GM06990 (cell line): ENCODE measurements at places on chromosomes 4 and X.

DNA sequence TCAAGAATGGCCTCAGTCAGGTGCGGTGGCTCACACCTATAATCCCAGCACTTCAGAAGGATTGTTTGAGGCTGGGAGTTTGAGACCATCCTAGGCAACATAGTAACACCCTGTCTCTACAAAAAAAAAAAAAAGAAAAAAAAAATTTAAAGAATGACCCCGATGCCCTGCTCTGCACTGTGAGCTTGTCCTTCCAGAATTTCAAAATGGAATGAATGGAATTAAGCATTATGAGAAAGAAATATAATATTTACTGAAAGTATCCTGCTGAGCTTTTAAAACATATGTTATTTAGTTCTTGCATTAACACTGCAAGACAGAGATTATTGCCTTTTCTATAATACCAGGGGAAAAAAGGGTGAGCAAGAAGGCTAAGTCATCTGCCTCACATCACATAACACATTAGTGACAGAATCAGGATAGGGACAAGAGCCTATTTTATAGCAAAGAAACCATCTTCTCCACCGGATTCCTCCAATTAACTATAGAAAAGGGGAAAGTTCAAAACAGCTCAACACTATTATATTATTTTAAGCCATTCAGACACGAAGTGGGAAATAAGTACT lies 41.9 kb upstream of the GAB1 start:
- DNase-seq = no peak

GRCh38 chrX:46759645-46759974 lies 692 bp upstream of the SLC9A7 start:
- DNase-seq = no peak

- no peak for DNase-seq
These were observed 139.4 kb downstream of the EVC2 start for GRCh38 chr4:5568931-5569330.

DNA sequence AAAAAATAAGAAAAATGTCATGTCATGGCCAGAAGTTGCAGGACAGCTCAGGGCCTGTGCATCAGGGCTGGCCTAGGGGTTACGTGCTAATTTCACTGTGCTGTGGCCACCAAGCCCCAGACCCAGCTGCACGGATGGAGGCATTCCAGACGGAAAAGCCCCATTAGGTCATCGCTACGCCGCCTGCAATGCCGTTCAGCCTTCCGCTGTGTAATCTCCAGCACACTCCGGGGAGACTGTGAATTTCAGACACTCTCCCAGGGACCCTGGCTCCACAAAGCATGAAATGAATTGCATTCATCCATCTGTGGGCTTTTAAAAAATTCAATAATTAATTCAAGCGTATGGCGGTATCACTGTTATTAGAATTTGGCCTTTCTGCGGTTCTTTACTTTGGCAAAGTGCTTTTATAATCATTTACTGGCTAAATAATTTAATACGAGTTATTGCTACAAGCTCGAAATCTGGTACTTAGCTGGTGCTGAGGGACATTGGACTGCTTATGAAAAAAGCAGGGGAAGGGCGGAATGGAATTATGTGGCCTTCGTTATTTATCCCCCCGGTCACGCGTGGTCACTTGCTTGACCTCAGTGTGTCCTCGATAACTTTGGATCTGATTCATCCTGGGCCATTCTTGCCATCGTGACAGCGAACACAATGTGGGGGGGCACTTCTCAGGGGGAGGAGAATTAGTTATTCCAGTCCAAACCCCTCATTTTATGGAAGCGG lies 9.0 kb upstream of the NSG1 start:
- DNase-seq = no peak

DNA sequence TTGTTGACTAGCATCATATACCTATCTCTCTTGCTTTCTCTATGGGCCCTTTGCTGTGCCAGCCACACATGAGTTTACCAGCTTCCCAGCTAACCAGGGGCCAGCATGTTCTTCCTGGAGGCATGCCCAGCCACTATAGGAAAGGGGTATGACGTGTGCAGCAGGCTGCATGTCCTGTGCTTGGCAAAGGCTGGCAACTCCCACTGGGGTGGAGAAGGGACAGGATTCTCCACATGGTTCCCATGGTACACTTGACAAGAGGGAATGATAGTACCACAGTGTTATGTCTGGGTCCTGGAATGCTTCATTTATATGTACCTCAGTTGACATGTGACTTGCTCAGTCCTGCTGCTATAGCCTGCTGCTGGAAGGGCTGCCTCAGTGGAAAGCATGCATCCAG lies 78.8 kb downstream of the TMEM164 start:
- no peak for DNase-seq

DNA sequence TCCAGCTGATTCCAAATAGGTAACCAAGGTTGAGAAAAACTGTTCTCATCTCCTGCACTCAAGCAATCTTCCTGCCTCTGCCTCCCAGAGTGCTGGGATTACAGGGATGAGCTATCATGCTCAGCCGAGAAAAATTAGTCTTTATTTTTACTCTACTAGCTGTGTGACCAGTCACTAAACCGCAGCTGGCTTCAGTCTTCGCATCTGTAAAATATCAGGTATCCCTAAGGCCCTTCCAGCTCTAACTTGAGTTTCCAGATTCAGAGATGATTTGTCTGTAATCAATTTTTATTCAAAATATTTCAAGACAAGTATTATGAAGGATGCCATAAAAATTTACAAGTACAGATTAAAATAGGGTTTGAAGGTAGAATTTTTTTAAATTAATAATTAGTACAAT lies 3.5 kb downstream of the ADH6 start:
- DNase-seq = no peak

DNA sequence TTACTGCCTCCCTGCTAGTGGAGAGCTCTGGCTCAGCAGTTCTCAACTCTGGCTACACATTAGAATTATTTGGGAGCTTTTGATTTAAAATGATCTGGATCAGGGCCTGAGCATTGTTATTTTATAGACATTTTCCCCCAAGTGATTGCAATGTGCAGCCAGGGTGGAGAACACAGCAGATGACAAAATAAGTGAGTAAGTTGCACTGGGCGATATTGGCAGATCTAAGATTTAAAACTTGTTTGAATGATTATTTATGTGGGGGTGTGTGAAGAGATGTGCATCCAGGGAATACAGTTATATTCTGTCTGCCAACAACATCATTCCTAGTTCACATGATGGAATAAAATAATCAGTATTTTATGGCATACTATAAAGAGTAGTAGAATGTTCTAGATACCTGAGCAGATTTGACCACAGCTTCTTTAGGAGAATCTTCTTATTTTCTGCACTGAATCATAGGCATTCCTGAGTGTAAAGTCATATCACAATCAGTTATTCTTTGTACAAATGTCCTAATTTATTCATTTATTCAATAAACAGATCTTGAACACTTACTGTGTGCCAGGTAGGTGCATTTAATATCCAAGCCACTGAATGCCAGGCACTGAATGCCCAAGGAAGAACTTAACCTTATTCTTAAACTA lies 123.9 kb downstream of the UCHL1 start:
- DNase-seq = no peak

DNA sequence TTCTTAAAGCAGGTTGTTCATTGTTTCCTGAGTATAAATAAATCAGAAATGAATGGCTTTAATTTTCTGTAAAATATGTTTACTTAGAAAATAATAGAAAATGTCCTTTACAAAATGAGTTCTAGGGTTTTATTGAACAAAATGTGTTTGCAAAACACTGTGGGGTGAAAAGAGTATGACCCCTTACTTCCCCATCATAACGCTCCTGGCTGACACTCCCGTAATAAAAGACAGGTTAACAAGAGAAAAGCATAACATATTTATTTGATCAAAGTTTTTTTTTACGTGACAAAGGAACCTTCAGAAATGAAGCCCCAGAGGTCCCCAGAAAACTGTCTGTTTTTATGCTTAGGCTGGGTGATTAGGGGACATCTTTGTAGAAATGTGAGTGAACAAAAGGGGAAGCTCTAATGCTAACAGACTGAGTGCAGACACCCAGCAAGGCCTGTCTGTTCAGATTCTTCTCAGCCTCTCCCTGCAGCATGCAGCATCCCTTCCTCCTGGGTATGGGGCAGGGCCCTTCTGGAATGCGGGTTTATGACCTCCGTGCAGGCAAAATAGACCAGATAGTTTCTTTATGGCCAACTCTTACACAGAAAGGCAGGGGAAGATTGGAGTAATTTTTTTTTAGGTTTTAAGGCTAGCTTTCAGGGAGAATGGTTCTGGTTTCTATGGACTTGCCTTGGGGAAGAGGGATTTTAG lies 26.1 kb downstream of the ZFP42 start:
- DNase-seq = no peak

DNA sequence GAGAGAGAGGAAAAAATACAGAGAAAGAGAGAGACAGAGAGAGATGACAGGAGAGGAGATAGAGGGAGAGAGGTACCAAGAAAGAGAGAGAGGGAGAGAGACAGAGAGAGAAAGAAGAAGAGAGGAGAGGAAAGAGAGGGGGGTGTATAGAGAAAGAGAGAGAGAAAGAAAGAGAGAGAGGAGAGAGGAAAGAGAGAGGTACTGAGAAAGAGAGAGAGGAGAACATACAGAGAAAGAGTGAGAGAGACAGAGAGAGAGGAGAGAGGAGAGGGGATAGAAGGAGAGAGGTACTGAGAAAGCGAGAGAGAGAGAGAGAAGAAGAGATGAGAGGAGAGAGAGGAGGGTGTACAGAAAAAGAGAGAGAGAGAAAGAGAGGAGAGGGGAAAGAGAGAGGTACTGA lies 269.4 kb downstream of the CRLF2 start:
- DNase-seq = no peak

DNA sequence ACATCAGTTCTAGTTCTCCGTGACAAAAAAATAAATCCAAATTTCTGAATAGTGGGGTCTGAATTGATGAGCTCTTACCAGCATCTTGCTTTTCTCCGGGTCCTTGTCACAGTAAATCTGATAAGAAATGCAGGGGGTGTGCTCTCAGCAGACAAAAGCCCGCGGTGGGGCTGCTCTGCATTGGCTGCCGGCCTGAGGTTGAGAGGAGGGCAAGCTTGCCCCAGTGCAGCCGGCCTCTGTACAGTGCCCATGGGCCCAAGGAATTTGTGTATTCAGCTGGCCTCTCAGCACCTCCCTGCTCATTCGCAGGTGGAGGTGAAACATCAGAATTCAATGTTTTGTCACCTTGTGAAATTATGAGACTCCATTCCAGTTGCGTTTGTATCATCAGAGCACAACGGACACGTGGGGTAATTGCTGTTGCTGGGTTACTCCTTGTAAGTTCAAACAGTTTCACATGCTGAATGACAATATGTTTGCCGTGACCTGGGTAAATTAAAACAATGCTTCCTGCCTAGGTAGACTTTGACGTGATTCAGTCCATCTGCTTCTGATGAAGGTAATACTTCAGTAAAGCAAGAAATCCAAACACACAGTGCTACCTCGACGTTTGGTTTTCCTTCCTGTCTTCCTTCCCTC lies 596.4 kb downstream of the MID1IP1 start:
- no peak for DNase-seq

DNA sequence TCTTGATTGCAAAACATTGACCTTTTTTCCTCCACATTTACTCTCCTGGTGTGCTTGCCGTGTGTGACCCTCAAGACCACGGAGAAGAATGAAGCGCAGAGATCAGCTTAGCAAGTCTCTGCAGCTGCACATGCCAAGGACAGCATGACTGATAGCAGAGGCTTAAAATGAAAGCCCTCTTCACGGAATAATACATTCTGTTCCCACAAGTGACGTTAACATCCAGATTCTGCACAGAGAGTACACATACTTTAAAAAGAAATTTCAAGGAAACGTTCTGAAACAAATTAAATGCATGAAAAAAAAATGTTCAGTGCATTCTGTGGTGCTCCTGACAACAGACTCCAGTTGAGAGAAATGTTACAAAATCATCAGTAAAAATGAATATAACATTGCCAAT lies 60.9 kb downstream of the SLC7A11 start:
- no peak for DNase-seq

- DNase-seq = no peak
These were observed 250.8 kb downstream of the SLC39A8 start for GRCh38 chr4:102094481-102094880.

DNA sequence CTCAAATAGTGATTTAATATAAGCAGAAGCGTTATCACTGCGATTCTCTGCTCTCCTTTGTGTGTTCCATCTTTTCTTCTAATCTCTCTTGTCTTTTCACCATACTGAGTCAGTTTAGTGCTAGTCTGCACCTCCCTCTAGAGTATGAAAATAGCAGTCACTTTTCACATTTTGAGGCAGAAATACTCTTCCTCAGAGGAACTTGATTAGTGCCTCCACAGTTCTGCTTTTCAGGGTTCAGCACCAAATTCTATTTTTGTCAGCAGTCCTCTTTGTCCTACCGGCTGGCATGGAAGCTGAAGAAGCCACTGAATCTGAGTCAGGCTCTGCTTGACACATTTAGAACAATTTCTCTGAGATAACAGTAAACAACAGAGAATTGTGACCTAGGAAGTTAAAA lies 49.7 kb upstream of the ANKRD17 start:
- no peak for DNase-seq

GRCh38 chr4:73131281-73131680 lies 61.8 kb upstream of the COX18 start:
- no peak for DNase-seq

DNA sequence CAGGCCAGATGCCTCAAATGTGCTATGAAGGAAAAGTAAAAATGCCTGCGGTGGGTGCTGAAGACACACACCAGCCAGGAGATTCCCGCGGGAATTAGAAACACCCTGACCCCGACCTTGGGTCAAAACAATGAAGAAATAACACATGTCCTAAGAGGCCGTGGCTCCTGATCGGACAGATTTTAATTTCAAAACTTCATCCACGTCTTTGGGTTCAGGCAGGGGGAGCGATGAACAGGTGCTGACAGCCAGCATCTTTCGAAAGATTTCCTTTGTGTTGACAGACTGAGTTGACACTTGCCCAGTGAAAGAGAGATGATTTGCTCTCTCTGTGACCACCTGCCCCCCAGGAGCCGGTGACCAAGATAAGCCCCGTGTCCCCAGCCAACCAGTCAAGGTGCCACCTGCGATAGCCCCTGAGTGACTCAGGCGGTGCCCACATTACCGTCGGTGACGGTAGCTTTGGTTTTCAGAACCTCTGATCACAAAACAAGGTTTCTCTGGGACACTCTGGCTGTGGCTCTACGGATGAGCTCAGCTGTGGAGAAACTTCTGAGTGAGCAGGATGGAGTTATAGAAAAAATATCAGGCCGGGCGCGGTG lies 11.0 kb upstream of the IL3RA start:
- DNase-seq = peak; percentile 59

- DNase-seq = no peak
These were observed 211.2 kb upstream of the KIT start for GRCh38 chr4:54446581-54446980.

GRCh38 chrX:143648705-143649104 lies 12.8 kb upstream of the SLITRK4 start:
- no peak for DNase-seq
